ENCODE measurements at places on chromosomes 1 and 21.

DNA sequence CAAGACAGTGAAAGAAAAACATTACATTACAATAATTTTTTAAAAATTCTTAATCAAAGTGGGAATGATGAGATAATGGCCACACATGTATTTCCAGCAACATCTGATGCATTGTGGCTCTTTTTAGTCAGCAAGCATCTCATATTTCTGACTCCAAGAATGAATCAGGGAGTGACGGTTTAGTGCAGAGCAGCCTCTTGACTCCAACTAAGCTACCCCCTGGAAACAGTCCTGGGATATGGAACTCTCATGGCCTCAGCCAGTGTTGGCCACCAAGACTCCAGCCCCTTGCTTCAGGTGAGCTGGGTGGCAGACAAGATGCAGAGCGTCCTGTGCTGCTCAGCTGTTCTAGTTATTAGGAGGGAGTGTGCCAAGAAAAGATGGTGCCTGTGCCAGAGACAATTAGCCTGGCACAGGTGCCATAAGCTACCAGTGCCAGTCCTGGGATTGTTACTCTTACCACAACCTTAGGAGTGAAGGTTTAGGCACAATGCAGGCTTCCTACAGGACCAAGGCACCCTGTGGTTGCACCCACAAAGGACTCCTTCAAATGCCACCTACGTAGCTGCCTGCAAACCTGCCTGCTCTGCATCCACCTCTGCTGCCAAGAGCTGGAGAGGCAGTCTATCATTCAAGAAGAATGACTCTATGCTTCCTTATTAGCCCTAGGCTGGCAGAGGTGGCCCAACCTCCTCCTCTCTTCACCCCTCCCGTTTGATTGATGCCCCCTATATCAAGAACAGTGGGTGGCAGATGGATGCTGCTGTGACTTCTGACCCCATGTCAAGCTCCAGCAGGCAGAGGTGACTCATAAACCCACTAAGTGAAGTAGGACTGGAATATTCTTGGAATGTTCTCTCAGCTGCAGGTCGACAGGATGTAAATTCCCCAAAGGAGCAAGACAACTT is 6.0 kb upstream of the SEC16B start:
- DNase-seq = peak; percentile 18

DNA sequence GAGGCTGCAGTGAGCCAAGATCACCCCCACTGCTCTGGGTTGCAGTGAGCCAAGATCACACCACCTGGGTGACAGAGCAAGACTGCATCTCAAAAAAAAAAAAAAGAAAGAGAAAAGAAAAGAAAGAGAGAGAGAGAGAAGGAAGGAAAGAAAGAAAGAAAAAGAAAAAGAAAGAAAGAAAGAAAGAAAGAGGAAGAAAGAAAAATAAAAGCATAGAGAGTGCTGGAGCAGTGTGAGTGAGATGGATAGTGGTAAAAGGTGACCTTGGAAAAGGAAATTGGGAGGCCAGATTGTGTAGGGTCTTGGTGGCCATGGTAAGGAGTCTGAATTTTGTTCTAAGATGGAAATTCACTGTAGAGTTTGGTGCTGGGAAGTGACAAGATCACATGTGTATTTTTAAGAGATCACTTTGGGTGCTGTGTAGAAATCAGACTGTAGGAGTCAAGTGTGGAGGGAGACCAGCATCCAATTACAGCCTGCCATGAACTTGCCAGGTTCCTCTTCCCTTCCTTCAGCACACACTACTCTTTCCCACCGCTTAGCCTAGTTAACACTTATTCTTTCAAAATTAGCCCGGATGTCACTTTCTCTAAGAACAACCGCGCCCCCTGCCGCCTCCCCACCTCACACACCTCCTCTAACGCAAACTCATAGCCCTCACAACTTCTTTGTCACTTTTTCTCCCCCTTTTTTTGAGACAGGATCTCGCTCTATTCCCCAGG is 17.9 kb downstream of the MTX1 start:
- DNase-seq = peak; percentile 36

- no peak for DNase-seq
Observed at GRCh38 chr21:16241479-16241963, 511.7 kb downstream of the USP25 start.

DNA sequence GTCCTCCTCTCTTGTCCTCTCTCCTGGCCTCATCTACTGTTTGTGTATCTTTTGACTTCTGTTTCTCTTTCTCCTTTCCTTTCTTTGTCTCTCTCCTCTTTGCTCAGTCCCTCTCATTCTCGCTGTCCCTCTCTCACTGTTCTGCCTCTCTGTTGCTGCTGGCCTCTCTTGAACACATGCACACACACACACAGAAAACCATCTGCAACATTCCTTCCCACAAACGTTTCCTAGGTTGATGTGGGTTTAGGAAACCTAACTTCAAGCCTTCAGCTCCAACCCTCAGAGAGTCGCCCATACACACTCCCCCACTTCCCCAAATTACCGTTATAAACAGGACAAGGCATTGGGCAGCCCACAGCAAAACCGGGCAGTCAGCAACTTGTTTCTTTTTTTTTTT is 10.9 kb upstream of the SSBP3 start:
- DNase-seq = no peak

DNA sequence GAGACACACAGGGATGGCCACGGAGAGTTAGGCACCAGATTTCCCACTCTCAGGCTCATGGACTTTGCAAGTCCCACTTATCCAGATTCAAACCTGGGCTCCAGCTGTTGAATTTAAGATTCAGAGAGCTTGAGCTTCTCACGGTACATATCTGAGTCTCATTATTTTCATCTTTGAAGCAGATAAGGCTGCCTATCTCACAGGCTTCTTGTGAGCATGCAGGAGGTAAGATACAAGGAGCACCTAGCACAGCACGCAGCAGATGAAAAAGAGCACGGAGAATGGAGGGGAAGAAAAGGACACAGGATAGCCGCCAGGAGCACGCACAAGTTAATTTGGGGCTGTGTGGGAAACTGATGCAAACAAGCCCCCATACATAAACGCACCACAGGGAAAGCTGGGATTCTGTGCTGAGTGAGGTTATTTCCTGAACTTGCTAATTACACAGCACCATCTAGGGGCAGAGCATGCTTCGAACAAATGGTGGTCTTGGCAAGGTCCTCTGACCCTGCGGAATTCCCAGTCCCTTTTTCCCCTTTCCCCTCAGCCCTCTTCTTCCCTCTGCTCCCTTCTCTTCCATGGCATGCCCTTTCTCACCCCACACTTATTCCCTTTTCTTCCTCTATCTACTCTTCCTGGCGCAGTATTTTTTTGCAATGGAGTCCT is 134.7 kb upstream of the VANGL1 start:
- DNase-seq = peak; percentile 47

DNA sequence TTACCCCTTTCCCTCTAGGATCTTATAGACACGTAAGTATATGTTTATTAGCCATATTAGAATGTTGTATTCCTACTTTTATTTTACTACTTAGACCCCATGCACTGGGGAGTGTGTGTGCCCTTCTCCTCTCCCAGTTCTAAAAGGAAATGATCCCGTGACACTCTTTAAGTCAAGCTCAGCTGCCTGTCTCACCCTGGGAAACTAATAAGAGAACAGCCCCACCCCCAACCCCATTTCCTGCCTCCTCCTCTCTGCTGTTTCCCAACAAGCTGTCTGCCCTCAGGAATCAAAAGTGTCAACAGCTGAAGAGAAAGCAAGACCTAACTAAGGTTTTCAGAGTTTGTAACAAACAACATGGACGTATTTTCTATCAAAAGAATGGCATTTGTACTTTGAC is 92.6 kb upstream of the VAV3 start:
- DNase-seq = no peak

GRCh38 chr1:101060992-101061391 is 35.4 kb upstream of the DPH5 start:
- DNase-seq = no peak

DNA sequence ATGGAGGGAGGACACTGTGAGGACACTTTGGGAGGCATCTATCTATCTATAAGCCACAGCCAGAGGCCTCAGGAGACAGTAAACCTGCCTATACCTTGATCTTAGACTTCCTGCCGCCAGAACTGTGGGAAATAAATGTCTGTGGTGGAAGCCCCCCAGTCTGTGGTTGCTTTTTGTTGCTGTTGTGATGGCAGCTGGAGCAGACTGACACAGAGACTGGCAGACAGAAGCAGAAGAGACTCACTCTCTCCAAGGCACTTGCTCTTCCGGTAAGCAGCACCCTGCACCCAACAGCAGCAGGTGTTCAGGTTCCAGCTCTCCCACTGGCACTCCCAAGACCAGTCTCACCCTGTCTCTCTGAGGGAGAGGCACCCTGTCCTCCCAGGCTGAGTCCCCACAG is 297.6 kb downstream of the TTLL7 start:
- DNase-seq = no peak

DNA sequence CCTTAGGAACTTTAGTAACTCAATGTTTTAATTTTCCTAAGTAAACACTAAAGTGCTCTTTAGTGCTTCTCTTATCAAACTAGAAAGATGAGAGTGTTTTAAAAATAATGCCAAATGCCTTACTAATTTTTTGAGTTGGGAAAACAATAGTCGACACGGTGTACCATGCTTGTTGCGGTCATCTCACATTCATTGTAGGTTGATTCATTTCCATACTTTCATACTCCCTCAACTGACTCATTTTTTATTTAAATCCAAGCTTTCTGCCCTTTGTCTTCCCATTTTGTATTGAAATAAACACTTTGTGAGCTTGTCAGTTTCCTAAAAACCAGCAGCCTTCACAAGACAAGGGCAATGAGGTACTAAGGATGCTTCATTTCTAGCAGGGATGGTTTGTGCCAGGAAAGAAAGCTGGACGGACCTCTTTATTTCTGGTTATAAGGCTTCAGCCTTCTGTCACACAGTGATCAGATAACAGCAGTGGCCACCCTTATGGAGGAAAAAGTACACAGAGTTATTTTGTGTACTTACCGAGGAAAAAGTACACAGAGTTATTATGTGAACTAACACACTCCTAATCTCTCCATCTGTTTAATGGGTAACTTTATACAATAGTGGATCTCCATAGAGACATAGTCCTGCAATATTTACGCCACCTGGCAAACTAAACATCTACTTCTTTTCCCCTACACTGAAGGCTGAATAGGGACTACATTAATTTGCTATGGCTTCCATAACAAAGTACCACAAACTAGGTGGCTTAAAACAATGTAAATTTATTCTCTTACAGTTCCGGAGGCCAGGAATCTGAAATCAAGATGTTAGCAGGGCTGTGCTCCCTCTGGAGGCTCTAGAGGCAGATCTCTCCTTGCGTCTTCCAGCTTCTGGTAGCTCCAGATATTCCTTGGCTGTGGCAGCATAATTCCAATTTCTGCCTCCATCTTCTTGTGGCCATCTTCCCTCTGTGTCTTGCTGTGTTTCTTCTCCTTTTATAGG is 13.0 kb upstream of the CCDC190 start:
- DNase-seq = no peak

DNA sequence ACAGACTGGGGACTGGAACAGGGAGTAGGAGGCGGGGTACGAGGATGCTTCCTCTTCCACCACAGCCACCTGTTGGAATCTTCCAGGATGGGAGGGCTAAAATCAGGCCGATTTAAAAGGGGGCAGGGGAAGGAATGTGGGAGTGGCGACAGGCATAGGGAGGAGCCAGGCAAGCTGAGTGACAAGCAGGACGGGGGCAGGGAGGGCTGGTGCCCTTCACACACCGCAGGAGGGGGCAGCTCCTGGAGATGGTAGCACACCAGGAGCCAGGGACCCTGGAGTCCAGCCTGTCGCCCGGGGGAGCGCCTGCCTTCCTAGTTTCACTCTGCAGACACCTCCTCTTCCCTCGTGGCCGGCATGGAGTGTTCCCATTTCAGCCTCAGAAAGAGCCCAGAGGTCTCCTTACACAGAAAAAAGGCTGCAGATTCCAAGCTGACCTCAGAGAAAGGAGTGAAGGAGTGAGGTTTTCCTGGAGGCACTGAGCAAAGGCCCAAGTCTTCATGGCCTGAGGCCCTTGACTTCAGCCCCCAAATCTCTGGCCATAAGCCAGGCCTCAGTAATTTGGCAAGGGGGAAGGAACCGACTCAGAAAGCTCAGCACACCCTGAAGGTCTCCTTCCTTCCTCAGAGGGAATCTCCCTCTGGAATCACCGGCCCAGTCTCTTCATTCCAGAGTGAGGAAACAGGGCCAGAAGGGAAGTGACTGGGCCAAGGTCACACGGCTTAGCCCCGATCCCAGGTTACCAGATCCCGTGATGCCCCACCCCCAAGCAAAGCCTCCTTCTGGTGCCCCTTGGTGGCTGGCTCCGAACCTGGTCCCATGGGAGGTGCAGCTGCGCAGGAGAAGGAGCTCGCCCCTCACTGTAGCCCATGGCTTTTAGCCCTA is 8.1 kb downstream of the BLACAT1 start:
- DNase-seq = no peak

DNA sequence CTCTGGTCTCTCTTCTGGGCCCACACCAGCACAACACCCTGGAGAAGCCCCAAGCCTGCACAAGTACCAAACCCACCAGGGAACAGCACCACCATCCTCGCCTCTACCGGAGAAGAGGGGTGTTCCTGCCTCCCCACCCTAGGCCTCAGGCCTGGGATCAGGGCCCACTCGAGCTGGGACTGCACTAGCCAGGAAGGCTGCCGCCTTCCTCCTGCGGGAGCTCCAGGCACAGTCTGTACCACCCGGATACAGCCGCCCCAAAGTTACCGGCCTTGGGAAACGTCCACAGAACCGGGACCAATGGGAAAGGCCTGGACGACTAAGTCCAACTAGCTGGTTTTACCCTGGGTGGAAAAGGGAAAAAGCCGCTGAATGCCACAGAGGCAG is 3.4 kb downstream of the TAL1 start:
- DNase-seq = peak; percentile 4

- DNase-seq = no peak
Observed at GRCh38 chr1:85494074-85494903, 29.3 kb upstream of the DDAH1 start.

- no peak for DNase-seq
Observed at GRCh38 chr1:8276173-8276914, 41.6 kb upstream of the SLC45A1 start.

GRCh38 chr1:18814425-18814824 is 45.0 kb downstream of the TAS1R2 start:
- no peak for DNase-seq

- no peak for DNase-seq
Observed at GRCh38 chr1:239739375-239739774, 352.3 kb upstream of the FMN2 start.

Measured in AG08396 (cell line).